WERI-Rb-1 (cell line): ENCODE measurements at places on chromosomes 1 and 21.

- no peak for DNase-seq
Measured at GRCh38 chr1:14363707-14364413, 234.6 kb upstream of the KAZN start.

GRCh38 chr1:18358600-18358999 lies 122.1 kb upstream of the KLHDC7A start:
- no peak for DNase-seq

DNA sequence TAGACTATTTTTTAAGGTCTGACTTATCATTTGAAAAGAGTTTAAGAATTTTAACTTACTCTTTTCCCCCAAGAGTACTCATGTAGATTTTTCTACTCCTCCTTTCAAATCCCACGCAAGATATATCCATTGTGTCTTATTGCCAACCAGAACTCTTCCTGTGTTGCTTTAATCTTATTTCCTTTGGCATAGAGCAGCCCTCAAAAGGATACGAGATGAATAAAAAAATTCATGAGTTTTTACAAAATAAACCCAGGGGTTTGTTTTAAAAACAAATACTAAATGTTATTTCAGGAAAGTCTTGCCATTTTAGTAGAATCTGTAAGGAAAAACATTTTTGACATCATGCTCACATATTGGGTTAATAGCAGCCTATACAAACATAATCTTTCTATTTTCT lies 543.2 kb upstream of the CXADR start:
- DNase-seq, result no peak

GRCh38 chr1:212504171-212504803 lies 71.6 kb downstream of the NENF start:
- DNase-seq, result no peak

DNA sequence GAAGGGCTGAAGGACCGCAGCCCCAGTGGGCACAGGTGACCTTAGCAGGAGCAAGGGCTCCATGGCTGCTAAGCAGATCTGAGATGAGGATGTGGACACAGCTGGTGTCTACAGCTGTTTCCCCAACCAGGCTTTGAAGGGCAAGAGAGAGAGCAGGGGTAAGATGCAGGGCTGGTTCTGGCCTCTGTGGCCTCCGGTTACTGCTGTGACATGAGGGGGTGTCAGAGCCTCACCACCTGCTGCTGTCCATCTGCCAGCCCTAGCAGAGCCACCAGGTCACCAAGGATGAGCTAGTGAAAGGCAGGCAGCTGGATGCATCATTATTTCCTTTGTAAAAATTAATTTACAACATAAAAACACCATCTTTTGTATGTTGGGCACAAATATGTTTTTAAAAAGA lies 33.4 kb downstream of the OBSCN start:
- DNase-seq, result no peak

GRCh38 chr1:221845650-221846371 lies 103.9 kb upstream of the DUSP10 start:
- no peak for DNase-seq

DNA sequence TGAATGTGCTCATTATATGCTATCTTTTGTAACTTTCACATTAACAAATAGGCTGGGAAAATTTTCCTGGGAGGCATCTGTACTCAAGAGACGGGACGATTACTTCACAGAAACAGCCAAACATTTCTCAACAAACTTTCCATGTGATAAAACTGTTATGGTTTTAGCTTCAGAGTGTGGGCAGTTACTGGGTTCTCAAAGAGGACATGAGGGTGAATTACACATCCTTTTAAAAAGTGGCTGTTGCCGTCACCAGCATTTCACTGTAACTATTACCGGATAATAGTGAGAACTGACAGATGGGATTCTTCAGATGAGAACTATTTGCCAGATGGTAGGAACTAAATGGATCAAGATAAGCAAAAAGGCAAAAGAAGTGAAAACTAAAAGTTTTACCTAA lies 109.1 kb downstream of the APP start:
- DNase-seq, result no peak

GRCh38 chr1:237681210-237681609 lies 209.5 kb downstream of the ZP4 start:
- DNase-seq, result no peak

GRCh38 chr1:183996040-183996384 lies 41.5 kb downstream of the COLGALT2 start:
- DNase-seq, result peak; percentile 13

DNA sequence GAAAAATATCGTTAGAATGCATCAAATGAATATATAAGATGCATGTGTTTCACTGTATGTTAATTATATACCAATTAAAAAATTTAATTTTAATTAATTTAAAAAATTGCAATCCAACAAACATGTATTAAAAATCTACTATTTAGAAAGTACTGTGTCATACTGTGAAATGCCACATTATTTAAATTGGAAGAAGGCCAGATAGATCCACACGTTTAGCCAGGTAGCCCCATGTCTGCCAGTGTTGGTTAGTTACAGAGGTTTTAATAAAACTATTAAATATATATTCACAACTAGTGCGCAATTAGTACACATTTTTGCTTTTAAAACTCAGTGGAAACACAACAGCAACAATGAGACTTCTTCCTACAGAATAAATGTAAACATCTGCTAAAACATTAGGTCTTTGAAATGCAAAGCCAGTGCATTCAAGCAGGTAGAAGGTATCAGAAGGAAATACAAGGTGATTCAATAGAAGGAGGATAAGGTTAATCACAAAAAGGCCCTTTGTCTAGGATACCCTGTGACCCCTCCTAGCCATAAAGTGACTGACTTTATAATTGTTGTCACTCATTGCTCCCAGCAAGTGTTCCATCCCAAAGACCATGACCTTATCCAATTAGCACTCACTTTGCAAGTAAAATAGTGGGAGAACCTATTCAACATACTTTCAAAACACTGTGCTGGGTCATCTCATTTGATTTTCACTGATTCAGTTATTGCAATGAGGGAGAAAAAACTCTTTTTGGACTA lies 211.5 kb downstream of the TTLL7 start:
- DNase-seq, result no peak

DNA sequence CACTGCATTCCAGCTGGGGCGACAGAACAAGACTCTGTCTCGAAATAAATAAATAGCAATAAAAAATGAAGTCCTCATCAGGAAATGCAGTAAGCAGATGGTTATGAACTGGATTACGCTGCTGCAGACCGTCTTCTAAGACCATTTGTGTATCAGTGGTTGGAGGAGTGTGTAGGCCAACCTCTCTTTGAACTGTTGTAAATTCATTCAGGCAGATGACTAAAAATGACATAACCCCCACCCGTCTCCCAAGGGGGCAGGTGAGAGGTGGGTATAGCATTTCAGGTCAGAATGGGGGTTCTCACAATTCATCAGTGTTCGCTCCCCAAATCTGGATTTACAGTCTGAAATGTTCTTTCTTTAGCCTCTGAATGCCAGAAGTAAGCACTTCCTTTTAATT lies 177.3 kb downstream of the KIF26B start:
- no peak for DNase-seq

DNA sequence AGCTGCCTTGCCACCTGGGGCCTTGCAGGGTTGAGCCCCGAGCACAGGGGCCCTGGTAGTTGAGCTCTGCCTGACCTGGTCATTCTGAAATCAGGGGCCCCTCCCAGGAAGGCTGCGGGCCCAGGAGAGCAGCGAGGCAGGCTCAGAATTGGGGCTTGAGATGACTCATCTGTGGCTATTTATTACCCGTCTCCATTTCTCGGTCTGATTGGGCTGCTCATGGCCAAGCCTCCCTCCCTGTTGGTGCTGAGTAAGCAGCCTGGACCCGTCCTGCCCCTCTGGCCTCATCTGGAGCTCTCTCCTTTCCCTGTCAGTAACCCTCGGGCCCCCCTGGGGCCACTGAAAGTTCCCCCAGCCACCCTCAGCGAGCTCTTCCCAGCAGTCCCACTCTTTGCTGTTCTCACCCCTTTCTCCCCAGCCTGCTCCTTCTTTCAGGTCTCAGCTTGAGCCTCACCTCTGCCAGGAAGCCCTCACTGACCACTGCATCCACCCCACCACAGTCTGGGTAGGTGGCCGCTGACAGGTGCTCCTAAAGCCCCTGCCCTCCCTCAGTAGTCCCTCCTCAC lies 11.0 kb upstream of the TNFRSF8 start:
- DNase-seq, result no peak

GRCh38 chr1:84581648-84582047 lies 7.4 kb upstream of the CTBS start:
- DNase-seq, result peak; percentile 53

GRCh38 chr1:178953034-178953433 lies 72.7 kb upstream of the FAM20B start:
- DNase-seq, result no peak

DNA sequence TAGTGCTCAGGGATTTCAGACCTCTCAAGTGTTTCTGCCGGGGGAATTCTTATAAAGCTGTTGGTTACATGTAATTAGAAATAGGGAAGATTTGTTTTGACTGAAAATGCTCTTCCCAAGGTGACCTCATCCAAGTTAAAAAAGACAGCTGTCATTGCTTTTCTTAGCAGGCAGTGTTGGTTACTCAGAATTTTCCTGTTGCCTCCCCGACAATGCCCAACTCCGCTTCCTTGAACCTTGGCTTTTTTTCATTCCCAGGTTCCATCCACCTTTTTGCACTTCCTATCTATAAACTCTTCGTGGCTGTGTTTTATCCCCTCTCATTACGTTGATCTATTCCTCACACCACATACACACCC lies 825 bp upstream of the DPH5 start:
- no peak for DNase-seq

GRCh38 chr1:175543447-175543846 lies 199.9 kb downstream of the TNR start:
- DNase-seq, result no peak

DNA sequence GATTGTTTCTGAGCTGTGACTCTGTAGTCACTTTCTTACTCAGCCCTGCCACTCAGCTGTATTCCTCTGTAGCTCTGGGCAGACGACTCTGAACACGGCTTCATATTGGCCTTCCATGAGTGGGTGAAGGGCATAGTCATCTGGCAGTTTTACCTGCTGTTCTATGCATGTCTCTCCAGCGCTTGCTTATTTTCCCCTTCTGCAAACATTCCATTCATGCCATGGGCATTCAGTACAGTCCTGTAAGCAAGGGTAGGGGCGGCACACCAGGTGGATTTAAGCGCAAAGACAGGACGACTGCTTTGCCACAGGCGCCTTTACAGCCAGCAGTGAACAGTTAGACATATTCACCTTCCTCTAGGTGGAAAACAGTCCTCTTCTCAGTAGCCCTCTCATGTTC lies 4.4 kb upstream of the WDR26 start:
- DNase-seq, result no peak

- DNase-seq, result no peak
Measured at GRCh38 chr1:162023181-162023546, 505 bp downstream of the OLFML2B start.

DNA sequence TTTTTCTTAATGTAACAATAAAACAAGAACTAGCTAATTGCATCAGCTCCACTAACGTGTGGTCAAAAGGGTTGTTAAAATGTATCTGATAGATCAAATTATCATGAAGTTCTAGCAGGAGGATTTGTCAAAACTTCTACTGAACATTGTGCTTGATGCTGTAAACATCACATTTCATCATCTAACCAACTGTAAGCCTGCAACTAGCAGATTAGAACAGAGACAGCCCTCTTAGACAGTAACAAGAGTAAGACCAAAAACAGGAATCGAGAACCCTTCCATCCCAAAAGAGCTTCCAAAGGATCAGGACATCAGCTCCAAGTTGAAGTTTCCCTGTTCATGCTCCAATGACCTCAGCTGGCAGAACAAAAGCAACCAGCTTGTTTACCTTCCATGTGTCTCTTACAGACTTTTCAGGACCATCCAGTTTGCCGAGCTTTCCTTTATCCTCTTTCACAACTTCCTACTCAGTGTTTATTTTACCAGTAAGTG lies 44.6 kb downstream of the NIBAN1 start:
- DNase-seq, result no peak

DNA sequence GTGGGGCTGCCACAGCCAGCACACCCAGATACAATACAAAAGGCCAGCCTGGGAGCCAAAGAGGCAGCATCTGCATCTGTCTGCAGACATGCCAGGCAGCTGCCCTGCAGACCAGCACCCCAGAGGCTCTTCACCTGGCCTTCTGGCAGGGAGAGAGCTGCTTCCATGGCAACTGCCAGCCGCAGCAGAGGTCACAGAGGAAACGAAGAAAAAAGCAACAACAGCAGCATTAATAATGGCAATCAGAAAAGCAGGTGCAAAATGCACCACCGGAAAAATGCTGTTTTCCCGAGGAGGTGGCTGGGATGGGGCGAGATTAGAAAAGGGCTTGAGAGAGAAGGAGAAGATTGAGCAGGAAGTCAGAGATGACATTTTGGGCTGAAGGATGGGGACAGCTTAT lies 309.5 kb downstream of the PCP4 start:
- no peak for DNase-seq

GRCh38 chr1:181391301-181391900 lies 91.9 kb upstream of the CACNA1E start:
- DNase-seq, result no peak

DNA sequence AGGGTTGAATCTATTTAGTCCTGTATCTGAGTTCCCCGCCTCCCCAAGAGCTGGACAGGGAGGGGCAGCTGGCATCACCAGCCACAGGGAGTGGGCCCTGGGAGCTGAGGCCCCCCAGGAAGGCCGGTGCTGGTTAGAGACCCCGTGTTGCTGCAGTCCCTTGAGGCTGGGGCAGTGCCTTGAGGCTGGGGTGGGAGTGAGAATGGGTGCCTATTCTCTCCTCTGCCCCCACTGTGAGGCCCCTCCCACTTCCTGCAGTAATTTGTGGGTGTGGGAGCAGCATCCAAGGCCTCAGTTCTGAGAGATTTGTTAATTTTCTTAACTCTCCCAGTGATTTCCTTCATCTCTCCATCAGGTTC lies 2.5 kb upstream of the TRAPPC3 start:
- DNase-seq, result no peak

DNA sequence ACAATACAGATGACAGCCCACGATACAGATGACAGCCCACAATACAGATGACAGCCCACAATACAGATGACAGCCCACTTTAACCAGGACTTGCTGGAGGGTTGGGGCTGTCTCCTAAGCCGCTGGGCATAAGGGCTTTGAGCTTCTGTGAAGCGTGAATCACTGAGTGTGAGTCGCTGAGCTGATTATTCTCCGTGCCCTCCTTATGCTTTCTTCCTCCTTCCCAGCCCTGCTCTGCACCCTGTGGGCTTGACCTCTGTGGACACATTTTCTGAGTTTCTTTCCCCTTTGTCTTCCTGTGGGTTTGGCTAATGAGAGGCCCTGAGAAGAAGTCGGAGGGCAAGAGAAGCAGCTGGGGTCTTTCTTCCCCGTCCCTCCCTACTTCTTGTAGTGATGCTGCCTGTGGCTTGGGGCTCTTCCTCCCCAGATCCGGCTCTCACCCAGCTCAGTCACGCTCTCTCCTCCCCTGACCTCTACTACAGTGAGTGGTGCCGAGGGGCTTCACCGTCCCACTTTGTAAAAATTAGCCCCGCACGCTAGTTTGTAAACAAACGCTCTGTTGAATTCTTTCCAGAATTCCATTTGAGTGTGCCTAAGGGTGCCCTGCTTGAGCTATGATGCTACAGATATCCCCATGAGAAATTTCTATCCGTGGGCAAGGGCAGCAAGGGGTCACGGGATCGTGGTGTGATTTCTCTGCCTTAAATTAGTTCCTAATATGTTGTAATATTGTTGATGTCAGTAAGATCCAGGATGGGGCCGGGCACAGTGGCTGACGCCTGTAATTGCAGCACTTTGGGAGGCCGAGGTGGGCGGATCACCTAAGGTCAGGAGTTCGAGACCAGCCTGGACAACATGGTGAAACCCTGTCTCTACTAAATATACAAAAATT lies 46.4 kb upstream of the SOD1 start:
- peak; percentile 53 for DNase-seq

- DNase-seq, result no peak
Measured at GRCh38 chr1:226653311-226653921, 85.7 kb downstream of the ITPKB start.
